NCI-H1105 (cell line): ENCODE measurements at places on chromosomes 3 and 15.
A peak's percentile ranks its signal among the peaks of the same experiment; 100 is the strongest.

DNA sequence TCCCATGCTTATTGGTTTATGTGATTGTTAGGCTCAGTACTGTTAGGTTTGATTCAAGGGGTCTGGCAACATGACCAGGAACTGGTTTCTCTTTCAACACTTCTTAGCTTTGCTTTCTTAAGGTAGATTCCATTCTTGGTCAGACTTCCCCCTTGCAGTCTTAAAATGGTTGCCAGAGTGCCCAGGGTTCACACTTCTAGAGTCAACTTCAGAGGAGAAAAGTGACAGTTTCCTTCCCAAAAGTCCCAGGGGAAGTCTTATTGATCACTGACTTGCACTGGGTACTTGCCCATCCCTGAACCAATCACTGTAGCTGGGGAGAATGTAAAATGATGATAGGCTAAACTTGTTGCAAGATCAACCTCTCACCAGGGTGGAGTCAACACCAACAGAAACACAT lies 14.1 kb downstream of the MGLL start:
- DNase-seq = no peak

DNA sequence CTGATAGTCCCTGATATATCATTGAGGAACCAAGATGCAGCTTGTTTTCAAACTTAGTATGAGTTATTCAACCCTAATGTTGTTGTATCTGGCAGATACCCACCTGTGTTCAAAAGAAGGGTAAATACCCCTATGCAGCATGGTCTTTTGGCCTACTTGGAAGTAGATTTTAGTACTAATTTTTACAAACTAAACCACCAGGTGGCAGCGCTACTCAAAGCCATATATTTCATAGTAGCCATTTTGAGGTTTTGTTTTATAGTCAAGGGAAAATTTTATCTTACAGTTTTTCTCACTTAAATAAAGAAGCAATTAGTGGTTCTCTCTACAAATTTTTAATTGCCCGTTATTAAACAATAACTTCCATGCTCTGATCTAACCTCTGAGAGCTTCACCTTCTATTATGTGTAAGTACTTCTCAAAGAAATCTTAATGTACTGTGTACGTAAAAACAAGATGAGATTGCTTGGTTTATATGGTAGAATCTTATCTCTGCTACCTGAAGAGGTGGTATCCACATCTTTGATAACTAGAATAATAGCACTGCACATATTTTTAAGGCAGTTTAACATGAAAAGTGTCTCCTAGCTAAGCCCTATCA lies 31.5 kb upstream of the MLF1 start:
- DNase-seq = peak; percentile 77

DNA sequence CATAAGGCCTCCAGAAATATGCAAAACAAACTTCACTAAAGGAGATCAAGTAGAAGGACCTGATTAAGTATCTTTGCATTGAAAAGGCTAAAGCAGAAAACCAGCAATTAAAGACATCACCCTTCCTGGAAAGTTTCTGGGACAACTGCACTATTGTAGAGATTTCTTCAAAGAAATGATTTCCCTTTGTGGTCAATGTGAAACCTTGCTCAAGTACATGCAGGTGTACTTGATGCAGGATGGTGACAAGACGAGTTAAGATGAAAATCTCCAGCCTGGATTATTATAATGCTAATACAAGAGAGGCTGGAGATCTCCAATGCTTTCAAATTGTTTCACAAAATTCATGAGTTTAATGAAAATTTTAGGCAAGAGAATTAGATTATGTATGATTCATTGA lies 208.4 kb downstream of the TIGIT start:
- no peak for DNase-seq

- DNase-seq = no peak
Observed at GRCh38 chr3:71907996-71908395, 123.0 kb upstream of the PROK2 start.

DNA sequence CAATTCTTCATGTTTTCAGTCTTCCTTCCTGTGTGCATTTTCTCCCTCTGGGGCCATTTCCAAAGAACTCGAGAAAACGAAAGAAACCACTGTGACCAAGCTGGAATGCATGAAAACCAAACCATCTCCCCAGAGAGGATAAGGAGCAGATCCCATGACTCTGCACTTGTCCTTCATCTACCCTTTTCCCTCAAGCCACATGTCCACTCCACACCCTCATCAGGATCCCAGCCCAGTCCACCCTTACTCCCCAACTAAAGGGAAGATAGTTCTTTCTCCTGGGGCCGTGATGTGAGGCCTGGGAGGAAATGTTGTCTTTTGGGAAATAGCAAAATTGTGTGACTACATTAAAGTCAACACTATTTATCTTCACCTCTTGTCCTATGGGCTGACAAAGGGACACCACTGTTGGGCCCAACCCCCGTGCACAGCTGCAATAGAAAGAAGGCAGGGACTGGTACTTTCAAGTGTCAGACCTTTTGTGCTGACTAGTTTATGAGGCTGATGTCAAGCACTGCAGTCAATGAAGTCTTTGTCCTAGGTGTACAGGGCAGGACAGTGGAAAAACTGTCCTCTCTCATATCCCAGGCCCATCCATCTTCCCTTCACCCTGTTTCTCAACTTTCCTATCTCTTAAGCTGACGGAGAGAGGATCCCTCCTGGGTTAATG lies 487.1 kb upstream of the NR2F2 start:
- DNase-seq = no peak

DNA sequence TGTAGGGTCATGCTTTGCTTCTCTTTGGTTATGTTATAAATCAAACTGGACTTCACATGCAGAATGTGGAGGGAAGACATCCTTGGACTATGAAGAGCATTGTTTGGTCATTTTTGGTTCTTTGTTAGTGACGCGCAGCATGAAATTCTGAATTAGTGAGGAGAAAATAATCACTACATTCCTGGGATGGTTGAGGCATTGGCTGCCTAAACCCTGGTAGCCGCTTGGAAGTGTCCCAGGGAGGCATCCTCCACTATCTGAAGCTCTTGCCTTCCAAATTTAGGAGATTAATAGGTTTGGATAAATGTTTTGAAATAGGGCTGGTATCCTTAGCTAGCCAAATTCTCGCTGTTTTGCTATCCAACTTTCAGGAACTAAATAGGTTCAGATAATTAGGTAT lies 96.2 kb downstream of the CLSTN2 start:
- DNase-seq = no peak

GRCh38 chr3:52439426-52440248 lies 5.3 kb downstream of the SEMA3G start:
- no peak for DNase-seq

DNA sequence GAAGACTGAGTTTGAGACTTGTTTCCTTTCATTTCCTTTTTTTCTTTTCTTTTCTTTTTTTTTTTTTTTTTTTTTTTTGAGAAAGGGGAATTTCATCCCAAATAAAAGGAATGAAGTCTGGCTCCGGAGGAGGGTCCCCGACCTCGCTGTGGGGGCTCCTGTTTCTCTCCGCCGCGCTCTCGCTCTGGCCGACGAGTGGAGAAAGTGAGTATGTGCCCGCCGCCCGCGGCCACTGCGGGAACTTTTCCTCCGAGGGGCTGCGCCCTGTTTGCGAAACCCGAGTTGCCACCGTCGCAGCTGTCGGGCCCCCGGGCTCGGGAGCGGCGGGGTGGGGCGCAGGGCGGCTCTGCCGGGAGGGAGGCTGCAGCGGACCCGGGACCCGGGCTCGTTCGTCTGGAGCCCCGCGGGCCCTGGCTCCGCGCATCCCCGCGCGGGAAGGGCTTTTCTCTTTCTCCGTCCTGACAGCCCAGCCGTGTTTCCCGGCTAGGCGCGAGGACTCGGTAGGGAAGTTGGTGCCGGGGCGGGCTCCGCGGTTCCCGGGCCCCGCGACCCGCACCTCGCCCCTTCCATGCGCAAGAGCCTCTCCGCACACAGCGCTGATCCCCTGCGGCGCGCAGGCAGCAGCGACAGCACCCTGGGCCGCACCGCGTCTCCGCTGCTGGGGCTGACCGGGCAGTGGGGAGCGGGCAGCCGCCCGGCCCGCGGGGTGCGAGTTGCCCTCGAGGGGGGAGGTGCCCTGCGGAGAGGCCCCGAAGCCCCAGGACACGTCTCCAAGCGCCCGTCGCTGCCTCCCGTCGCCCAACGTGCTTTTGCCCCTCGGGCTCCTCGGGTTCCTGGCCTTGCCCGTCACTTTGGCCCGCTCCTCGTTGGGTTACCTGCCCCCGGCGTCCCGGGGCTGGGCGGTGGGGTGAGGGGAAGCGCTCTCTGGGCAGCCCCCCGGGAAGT lies 1.4 kb downstream of the IGF1R start:
- no peak for DNase-seq

DNA sequence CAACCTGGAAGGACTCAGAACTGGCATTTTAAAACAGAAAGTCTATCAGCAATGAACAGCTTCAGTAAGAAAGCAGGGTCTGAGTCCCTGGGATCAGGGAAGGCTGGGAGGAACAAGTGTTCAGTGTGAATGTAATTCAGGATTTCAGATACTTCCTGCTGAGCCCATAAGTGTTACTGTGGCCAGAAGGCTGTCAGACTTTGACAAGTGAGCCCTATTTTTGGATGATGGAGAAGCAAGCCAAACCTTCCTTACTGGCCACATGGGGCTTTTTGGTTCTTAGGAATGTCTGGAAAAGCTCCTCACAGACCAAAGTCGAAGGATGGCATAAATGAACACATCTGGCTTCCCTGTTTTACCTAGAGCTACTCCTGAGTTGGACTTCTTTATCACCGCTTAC lies 157.2 kb downstream of the BBX start:
- DNase-seq = no peak

- no peak for DNase-seq
Observed at GRCh38 chr15:74763416-74763815, 14.8 kb downstream of the CYP1A2 start.

DNA sequence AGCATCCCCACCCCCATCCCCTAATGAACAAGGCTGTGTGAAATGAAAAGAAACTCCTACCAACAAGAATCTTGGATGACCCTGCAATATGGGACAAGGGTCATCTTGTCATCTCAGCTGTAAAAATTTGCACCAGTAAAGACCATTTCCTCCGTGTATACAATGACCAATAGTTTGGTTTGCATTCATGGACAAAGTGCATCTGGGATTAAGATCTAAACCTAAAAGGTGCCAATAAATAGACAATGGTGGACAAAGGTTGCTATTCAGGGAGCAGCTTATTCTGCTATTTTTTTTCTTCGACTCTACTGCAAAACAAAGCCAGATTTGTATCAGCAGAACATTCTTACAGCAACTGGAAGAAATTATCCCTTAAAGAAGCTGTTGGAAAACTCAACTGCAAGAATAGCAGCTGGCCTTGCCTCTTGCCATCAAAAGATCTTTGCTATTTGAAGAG lies 8.0 kb downstream of the MGLL start:
- DNase-seq = no peak

DNA sequence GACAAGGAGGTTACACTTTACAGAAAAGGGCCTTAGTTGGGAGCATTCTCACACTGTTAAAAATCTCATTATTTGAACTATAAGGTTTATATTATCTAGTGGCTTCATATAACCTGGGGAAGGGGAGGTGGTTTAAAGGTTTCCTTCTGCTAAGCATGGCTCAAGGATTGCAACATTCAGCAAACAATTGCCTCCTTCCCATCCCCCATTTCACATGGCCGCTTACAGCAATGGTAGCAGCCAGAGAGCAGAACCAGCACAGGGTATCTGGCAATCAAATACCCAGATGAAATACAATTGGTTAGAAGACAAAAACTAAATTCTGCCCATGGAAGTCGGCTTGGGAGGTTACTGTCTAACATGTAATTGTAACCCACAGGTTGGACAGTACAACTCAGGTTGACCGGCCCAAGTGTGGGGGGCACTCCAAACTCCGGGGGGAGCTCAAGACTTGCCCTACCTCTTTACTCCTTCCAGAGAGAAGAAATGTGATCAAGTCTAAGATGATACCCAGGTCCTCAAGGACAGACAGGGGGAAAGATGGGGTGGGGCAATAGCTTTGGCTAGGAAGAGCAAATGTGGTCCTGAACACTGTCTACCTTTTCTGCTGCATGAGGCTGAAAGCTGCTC lies 15.5 kb downstream of the ETV5 start:
- no peak for DNase-seq

- DNase-seq = no peak
Observed at GRCh38 chr3:113533534-113533892, 1.2 kb downstream of the SIDT1 start.

DNA sequence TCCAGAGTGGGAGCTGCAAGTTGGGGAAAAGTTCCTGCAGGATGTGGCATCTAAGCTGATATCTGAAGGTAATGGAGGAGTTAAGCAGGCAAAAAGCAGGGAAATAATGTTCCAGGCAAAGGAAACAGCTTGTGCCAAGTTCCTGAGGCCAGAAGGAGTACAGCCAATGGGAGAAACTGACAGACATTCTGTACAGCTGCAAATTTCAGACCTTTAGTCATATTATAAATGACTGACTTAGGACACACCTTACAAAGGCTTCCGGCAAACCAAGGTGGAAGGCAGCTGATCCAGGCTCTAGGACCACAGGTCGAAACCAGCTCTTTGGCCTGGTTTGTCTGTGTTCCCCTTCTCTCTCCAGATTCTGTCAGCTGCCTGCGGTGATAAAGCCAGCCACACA lies 9.3 kb downstream of the WWTR1 start:
- DNase-seq = no peak

DNA sequence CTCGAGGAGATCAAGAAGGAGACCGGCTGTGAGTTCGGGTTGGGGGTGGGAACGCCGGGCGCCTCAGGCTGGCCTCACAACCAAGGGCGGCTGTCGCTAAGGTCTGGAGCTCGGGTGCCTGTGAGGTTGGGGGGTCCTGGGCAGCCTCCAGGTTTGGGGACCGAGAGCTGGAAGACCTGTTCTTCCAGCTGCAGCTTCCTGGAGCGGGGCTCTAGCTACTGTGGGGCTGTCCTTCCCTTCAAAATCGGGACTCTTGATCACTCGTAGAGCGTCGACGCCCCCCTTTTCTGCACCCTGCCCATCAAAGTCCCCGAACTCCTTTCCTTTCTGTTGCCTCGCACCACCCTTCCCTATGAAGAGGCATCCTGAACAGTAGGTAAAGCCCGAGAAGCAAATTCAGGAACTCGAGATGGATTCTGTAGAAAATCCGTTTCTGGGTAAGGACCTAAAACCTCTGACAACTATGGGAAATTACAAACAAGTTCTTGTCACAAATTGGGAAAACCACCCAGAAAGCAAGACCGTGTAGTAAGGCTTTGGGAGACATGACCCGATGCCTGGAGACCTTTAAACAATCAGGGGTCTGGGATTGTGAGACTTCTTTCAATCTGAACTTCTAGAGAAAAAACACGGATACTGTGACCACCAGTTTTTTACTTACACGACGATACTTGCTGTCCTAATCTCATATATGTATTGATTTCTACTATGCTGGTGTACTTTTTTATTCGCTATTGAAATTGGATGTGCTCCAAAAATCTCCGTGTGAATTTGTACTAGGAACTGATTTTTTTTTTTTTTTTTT lies 556 bp downstream of the CHP1 start:
- no peak for DNase-seq

GRCh38 chr15:32042269-32042972 lies 12.1 kb downstream of the CHRNA7 start:
- peak; percentile 13 for DNase-seq
